Dorsolateral prefrontal cortex (tissue), 122 donors: ENCODE measurements at places on chromosomes 6 and 20. TPM values are rescaled to one million over a fixed set of nuclear protein-coding genes. Genes with fewer than 3 reads are reported as not detected.

GRCh38 chr6:125002406-125002741, 40.1 kb downstream of the RNF217 start:
- DNase-seq, result no peak

DNA sequence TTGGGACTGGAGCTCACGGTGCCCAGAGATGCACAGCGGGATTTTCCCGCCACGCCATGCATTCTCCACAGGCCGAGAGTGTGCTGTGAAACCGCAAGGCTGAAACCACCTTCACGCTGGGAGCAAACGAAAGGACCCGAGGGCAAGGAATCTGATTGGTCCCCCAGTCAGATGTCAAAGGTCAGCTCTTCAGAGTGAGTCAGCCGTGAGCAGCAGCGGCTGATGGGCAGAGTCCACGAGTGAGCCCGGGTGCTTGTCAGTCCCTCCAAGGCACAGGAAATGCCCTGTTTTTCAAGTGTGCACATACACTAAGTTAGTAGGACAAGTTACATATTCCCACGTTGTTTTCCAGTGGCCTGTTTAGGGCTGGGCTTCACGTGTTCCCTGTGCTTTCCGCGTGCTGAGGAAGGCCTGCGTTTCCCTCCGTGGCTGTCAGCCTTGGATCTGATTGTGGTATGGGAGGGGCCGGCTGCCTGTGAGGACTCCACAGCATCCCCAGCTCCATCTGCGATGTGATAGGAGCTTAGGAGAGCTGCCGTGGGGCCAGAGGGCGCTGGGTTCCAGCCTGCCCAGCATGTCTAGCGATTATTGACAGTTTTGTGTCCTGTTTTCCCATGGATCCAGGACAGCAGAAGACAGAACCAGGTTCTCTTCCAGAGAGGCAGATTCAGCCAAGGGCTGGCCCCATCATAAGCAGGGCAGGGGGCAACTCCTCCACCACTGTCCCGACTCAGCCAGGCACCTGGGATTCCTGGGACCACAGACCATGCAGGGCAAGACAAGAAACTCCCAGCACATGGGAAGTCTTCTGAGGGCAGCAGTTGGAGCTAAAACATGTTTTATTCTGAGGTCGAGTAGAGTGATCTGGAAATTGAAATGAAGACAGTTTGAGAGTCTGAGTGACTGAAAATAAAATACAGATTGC, 38.2 kb upstream of the FRMD1 start:
- DNase-seq, result peak; percentile 40

- DNase-seq, result no peak
Observed at GRCh38 chr6:99603421-99604165, 3.0 kb upstream of the PRDM13 start.

The ZNF311 gene
- total RNA-seq, result 0.31 TPM

The SMOC2 gene
- 5.0 TPM for total RNA-seq

The NANP gene
- total RNA-seq, result 2.6 TPM
